Neural progenitor cell (in vitro differentiated cells): ENCODE measurements at places on chromosomes 2 and 18.

GRCh38 chr2:217943446-217944321 lies 59.1 kb downstream of the TNS1 start:
- peak; percentile 85 for DNase-seq

DNA sequence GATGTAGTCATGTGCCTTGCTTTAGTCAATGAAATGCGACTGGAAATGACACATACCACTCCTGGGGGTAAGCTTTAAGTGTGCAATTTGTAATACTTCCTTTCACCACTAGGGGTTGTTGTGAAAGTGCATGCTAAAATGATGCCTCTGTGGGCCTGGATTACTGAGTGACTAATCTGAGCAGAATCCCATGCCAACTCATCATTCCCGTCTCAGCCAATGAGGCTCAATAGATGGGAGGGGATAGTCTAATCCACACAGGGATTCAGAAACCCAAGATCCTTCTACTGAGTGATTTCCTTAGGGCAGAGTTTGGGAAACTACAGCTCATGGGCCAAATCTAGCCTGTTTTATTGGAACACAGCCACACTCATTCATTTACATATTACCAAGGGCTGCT lies 54.0 kb downstream of the HRH4 start:
- DNase-seq = peak; percentile 52

DNA sequence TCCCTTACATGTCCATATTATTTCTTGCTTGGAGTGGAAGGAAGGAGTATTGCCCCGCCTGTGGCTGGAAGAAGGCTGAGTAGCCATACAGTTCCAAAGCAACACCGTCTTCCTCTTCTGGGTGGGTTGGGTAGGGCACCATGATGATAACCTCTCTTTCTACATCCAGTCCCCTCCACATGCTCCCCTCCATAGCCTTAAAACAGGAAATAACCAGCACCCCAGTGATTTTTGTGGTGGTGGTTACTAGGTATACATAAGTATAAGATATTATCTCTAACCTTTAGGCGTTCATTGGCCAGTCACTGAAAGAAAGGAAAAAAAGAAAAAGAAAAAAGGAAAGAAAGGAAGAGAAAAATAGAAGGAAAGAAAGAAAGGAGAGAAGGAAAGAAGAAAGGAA lies 63.1 kb downstream of the CXCR4 start:
- no peak for DNase-seq

GRCh38 chr2:233061591-233062450 lies 1.7 kb downstream of the INPP5D start:
- peak; percentile 49 for DNase-seq

- DNase-seq = no peak
Observed at GRCh38 chr18:76973520-76974266, 151.3 kb downstream of the ZNF236 start.

GRCh38 chr2:105866216-105867185 lies 121.8 kb downstream of the NCK2 start:
- peak; percentile 13 for DNase-seq

- DNase-seq = no peak
Observed at GRCh38 chr2:61452392-61452791, 18.5 kb downstream of the USP34 start.

- DNase-seq = peak; percentile 51
Observed at GRCh38 chr2:200305797-200306195, 697 bp upstream of the SPATS2L start.

DNA sequence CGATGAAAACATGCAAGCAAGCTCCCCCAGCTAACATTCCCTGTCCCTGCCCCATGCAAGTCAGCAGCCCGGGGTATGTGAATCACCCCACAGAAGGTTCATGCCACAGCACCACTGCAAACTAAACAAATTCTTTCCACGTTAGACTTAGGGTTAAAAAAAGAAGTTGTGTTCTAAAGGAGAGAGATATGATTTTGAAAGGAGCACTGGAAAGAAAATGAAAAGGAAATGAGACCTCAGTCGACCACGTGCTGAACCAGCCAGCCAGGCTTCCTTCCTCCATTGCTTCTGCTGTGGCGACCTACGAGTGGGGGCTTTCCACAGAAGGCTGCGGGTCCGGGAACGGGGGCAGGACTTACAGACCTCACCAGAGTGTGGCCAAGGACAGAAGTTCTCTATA lies 52.0 kb downstream of the ARL4C start:
- no peak for DNase-seq

DNA sequence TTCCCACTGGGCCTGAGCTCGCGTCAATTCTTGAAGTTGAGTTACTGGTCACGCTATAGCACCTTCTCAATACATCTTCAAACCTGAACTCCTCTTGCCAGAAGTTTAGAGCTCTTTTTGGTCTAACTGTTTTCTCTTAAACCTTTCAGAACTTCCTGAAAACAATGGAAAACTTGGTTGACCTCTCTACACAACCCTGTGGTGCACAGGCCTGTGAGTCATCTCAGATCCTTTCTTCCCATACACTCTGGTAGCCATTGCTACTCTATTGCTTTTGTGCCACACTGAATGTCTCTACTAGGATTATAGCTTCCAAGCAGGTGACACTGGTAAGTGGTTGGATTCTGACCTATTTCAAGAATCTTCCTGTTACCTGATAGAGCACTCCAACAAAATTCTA lies 321.5 kb upstream of the FSIP2 start:
- no peak for DNase-seq

- DNase-seq = no peak
Observed at GRCh38 chr2:197760293-197760657, 24.8 kb downstream of the BOLL start.

DNA sequence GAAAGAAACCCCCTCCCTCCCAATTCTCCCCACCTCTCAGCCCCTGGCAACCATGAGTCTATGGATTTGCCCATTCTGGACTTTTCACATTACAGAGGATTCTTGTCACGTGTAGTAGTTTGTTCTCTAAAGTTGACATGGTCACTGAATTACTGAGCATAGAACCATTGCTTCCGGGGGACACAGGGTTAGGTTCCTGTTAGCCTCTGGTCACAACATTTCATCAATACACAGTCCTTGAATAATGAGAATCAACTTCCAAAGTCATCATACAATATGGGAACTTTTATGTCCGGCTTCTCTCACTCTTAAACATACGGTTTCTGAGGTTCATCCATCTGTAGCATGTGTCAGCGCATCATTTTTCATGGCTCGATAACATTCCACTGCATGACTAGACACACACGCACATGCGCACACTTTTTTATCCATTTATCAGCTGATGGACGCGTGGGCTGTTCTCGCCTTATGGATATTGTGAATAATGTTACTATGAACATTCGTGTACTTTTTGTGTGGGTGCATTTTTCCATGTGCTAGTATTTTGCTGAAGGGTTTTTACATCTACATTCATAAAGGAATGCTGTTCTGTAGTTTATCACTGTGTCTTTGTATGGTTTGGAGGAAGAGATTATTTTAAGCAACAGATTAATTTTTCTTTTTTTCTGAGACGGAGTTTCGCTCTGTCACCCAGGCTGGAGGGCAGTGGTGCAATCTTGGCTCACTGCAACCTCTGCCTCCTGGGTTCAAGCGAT lies 48.1 kb downstream of the PARD6G start:
- no peak for DNase-seq

DNA sequence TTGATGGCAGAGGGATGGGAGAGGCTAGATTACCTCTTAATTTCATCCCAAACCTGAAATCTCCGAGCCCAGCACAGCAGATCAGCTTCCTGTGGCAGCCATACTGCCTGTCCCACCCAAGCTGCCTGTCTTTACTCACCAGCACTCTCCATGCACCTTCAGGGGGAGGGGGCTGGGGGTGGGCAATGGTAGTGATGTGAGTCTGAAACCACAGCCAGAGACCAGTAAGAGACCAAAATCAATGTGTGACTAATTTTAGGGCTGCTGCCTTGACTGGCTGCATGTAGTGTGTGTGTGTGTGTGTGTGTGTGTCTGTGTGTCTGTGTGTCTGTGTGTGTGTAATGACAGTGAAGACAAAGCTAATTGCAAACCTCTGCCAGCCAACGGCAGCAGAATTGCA lies 11.7 kb upstream of the TEX261 start:
- no peak for DNase-seq

GRCh38 chr2:96143231-96143847 lies 1.9 kb downstream of the DUSP2 start:
- DNase-seq = no peak

DNA sequence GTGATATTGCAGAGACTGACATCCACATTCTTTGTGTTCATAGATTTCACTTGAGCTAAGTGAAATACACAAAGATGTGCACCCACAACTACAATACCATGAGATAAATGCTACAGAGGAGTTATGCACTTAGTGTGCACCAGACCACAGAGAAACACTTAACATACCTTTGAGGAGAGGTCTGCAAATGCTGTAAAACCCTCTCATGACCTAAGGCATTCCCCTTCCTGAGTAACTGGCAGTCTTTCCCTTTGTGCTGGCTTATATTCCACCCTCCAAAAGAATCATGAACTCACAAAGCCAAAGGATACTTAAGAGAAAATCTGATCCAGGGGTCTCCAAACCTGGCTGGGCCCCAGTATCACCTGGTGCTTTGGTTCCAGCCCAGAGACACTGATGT lies 16.2 kb downstream of the NXPH2 start:
- no peak for DNase-seq
